ENCODE measurements at places on chromosomes 2 and 18.

GRCh38 chr2:189512879-189513278, 67.7 kb downstream of the SLC40A1 start:
- DNase-seq: no peak

DNA sequence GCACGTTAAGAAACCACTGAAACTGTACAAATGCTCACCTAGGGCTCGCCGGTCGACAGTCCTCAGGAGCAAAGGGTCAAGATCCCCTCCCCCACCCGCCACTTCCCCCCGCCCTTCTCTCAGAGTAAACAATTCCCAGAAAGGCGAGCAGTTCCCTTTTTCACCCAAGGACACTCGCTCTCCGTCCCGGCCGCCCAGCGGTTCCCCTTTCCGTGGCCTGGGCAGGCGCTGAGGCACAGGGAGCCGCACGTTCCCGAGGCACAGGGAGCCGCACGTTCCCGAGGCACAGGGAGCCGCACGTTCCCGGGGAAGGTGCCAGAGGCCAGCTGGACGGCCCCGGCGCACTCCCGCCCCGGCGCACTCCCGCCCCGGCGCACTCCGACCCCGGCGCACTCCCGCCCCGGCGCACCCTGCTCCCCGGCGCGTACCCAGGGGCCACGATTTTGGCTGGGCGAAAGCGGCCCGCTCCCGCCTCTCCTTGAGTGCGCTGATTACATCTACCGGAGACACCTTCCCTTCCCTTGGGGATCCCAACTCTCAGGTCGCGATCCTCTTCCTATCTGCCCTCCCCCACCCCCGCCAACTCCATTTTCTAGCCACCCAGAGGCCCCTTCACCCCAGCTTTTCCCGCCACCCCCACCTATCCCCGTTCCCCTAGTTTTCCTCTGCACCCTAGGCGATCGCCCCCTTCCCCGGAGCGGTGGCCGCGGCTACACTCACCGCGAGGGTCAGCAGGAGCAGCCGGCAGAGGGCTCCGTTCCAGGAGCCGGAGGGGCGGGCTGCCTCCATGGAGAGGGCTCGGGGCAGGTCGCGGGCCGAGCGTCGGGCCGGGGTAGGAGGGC, 817 bp downstream of the DSC2 start:
- peak; percentile 18 for DNase-seq

DNA sequence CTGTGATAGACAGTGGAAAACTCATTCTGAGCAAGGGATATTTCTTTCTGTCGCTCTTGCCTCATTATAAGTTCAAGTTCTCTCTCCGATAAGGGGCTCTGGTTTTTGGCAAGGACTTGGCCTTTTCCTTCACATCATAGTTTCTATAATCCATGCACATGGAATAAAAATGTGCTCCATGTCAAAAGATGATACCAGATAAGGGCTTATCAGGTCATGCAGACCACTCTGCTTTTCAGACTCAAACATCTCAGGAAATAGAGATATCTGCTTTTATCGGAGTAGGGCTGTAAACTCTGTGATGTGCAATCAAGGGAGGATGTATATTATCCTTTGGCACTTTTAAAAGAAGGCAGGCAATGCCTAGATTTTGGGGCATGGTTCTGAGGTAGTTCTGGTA, 45.0 kb upstream of the DARS1 start:
- DNase-seq: no peak

GRCh38 chr2:67216103-67216502, 181.0 kb upstream of the ETAA1 start:
- DNase-seq: no peak

GRCh38 chr2:232464544-232464885, 8.6 kb downstream of the ALPI start:
- DNase-seq: no peak

DNA sequence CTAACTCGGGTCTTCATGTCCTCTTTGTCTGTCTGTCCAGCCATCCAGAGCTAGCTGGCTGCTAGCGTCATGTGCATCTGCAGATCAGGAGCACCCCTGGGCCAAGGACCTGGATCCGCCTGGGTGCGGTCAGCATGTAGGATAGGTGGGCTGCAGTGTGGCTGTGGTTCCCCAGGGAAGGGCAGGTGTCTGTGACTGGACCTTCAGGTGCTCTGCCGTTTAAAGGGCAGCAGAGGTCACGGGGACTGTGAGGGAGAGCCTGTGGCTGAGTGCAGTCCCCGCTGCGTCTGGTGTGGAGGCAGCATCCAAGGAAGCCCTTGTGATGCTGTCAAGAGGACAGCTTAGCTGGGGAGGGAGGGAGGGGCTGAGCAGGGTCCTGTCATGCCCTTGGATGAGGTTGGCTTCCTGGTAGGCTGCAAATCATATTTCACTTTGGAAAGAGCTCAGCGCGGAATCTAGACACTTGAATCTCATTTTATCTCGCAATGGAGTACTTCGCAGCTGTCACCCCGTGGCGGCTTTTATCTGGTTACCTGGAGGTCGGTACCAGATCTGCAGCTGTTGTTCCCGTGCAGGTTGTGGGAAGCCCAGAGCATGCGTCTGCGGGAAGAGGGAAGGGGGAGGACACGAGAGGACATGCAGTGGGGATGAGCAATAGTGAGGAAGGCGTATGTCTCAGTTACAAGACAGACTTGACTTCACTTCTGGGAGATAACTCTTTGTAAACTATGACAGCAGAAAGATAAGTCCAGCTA, 5.9 kb upstream of the RALB start:
- DNase-seq: no peak
